ENCODE measurements at places on chromosomes 3 and 15.

GRCh38 chr3:196399485-196399945 is 32.7 kb downstream of the UBXN7 start:
- no peak for DNase-seq

DNA sequence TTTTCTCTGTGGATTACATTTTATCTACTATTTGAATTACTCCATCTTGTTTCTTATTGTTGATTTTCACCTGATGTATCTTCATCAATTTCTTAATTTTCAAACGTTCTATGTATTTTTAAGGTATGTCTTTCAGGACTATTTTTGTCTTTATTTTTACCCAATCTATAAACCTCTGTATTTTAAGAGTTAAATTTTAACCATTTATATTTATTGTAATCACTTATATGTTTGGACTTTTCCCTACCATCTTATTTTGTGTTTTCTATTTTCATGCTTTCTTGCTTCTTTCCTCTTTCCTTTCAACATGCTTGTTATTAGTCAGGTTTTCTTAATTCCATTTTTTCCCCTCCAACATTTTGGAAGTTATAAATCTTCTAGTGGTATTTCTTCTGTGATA is 49.5 kb upstream of the NR2E3 start:
- no peak for DNase-seq

DNA sequence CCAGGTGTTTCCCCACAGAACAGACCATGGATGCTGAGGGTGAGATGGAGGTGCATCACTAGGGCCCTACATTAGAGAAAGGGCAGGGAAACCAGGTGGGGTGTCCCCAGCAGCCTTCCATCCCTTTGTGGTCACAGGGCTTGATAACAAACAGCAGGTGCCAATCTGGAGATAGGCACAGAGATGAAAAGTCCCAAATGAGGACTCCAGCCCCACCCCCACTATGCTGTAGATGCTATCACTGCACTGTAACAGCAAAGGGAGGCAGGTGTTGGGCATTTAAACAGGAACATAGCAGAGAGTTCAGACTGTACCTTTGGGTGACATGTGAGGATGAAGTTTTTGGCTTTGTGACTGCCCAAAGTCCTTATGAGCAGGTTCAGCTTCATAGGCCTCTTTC is 21.4 kb downstream of the IL20RB start:
- DNase-seq: no peak

- DNase-seq: no peak
These were observed 26.9 kb upstream of the ZMAT3 start for GRCh38 chr3:179098388-179099077.

GRCh38 chr3:119898478-119899191 is 116.7 kb downstream of the NR1I2 start:
- no peak for DNase-seq

GRCh38 chr3:103167850-103168249 is 733.0 kb downstream of the ZPLD1 start:
- DNase-seq: no peak

DNA sequence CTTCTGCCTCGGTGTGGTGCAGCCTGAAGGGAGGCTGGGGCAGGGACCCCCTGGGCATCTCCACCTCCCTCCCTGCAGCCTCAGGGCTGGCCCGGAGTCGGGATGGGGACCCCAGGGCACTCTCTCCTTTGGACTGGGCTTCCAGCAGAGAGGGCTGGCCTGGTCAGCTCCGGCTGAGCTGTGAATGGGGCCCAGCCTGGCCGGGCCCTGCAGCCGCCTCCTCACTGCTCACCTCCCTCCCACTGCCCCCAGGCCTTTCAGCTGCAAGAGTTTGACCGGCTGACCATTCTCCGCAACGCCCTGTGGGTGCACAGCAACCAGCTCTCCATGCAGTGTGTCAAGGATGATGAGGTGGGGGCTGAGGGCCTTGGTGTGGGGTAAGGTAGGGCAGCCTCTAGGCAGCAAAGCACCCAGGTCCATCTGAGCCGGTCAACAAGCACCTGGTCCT is 36.0 kb downstream of the PSTPIP1 start:
- no peak for DNase-seq

DNA sequence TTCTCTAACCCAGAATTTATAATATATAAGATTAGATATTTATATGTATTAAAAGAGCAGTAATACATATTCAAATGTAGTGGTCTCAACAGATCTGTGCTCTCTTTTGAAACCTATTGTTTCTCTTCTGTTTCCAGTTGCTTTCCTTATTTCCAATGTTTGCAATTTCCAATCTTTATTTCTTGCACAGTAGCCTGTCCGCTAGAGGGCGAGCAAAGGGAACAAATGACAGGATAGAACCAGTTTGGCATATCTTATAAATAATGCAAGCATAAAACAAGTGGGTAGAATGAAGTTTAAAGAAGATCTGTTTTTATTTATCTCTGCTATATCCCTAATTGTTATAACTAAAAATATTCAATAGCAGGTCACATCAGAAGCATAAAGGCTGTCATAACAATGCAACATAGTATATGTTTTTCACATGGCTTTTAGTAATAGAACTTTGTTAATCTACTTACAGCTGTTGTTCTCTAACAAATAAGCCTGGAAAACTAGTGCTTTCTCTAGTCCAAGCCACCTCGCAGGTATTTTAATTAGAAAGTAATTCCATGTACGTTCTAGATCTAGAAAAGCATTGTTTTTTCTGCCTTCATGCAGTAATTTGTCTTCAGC is 15.1 kb upstream of the TCAIM start:
- DNase-seq: peak; percentile 68

GRCh38 chr15:98324341-98324970 is 323.9 kb upstream of the IGF1R start:
- DNase-seq: no peak

DNA sequence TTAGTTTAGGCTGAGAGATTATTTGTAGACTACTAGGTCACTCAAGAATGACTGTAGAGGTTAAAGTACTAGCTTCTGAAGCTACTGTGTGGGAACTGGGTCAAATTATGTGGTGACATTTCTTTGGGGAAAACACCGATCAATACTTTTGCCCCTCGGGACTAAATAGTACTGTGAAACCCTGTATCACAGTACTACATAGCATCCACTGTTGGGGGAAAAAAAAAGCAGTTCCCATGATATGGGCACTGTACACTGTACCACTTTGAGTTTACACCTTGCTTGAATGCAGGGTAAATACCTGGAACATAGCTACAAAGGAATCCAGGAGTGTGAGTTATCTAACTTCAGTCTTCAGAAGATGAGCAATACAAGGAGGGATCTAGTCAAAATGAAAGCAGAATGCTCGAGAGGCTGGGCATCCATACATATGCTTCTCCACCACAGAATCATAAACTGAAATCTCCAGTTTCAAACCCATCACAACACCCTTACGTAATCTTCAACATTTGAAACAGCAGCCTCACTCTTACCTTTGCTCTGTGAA is 311.4 kb downstream of the UNC13C start:
- DNase-seq: no peak

GRCh38 chr3:9784965-9785364 is 7.3 kb downstream of the TADA3 start:
- DNase-seq: no peak

GRCh38 chr3:14847613-14848541 is 29.1 kb downstream of the FGD5 start:
- DNase-seq: peak; percentile 12

DNA sequence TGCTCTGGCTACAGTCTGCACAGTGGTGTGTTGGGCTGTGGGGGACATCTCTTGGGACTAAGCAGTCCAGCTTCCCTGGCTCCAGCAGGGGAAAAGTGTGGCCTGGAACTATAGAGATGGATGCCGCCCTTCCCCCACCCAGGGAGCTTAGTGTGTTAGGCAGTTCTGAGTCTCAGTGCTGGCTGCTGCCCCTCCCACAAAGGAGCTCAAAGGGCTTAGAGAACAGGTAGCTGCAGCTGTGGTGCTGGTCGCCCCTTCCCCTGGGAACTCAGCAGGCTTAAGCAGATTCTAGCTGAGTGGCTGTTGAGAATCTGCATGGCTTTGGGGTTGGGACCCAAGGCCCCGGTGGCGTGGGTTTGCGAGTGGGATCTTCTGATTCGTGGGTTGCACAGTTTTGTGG is 190.8 kb downstream of the PDCD6IP start:
- no peak for DNase-seq

- no peak for DNase-seq
These were observed 1.1 kb downstream of the FAM131A start for GRCh38 chr3:184338511-184338945.

- no peak for DNase-seq
These were observed 49.3 kb downstream of the ADAMTS7 start for GRCh38 chr15:78761891-78762385.

DNA sequence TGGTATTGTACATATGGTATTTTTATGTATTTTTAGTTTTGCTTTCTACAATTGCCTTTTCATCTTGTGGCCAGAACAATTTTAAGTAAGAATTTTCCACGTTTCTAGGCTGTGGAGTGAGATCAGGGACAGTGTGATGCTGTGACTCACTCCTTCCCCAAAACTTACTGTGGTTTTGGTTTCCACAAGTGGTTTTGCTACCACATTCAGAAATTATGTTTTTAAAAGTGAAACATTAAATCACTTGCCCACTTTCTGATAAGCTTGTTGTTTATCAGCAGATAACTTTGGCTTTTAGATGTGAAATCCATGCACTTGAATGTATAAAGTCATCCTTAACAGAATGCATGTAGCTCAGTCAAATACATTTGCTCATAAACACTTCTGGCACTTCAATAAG is 192.2 kb upstream of the THRB start:
- peak; percentile 22 for DNase-seq

- DNase-seq: no peak
These were observed 27.8 kb downstream of the ACSBG1 start for GRCh38 chr15:78206326-78207109.

DNA sequence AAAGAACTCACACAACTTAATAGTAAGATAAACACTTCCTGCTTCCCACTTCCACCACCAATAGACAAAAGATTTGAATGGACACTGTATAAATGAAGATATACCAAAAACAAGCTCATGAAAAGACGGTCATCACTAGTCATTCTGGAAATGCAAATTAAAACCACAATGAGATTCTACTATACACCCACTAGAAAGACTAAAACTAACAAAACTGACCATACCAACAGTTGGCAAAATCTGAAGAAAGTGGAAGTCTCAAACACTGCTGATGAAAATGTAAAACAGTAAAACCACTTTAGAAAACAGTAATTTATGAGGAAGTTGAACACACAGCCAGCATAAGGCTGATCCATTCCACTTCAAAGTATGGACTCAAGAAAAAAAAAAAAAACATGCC is 35.6 kb upstream of the CD96 start:
- DNase-seq: no peak

- DNase-seq: no peak
These were observed 83.2 kb upstream of the SNRPA1 start for GRCh38 chr15:101378171-101378755.

DNA sequence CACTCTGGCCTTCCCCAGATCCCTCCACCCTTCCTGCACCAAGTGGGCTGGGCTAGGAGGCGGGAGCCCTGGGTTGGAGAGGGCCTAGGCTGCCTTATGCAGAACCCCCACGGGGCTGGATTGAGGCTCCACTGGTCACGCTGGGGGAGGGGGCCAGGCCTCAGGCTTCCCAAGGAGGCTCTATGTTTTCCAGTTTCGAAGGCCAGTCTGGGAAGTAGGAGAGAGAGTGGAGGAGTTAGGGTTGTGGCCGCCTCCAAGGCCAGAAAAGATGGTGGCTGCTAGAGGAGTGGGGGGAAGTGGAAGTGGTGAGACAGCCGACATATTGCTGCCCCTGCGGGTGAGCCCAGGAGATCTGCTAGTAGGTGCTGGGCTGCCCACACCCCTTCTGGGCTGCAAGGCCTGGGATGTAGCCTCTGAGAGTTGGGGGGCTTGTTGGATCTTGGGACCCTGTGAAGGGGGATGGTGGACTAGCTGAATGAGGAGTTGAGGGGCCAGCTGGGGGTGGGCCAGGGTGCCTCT is 1.2 kb downstream of the GNAI2 start:
- DNase-seq: peak; percentile 50

- DNase-seq: no peak
These were observed 41.6 kb upstream of the MRPS22 start for GRCh38 chr3:139302084-139302800.

DNA sequence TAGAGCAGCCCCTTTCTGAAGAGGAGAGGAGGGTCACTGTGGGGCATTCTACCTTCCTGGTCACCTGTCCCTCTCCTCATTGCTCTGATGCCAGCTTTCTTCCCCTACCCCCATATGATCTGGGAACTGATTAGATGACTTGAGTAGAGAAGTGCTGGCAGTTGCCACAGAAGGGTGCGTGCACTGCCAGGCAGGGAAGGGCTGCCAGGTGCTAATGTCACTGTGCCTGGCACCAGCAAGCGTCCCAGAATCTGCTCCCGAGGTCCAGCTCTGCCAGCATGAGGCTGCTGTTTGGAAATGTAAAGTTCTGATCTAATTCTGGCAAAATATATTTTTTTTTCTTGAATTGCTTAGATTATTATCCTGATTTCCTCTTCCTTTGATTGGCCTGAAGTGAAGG is 52.8 kb downstream of the PPM1L start:
- DNase-seq: no peak

- no peak for DNase-seq
These were observed 107.0 kb downstream of the RPLP1 start for GRCh38 chr15:69559440-69560190.

DNA sequence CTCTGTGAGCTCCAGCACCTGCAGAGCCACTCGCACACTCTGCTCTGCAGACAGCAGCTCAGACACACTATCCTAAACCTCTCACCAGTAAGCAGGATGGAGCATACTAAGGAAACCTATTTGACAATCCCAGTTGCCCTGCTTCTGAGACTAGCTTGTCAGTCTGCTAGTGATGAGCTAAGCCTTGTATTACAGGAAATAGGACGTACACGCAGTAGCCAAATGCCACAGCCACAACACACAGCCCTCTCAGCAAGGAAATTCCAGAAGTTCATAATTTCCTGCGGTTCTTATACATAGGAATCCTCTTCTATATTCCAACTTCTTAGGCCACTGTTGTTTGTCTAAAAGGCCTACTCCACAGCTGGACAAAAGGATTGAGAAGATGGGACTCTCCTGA is 74.5 kb downstream of the MYLK start:
- DNase-seq: no peak

DNA sequence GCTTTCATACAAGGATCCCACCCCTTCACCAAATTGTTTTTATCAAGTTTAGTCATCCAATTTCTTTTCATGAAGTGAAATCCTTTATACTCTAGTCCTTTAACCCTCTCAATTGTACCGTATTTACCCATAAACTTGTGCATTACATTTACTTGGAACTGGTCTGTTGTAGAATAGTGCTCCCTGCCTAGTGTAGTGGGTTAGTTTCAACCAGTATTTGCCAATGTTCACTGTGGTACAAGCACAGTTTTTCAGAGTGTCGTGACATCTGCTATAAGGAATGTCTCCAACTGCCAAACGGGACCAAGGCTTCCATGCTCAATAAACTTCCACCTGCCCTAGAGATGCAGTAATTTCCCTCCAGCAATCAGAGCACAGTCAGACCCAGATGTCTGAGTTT is 211.9 kb downstream of the KCNAB1 start:
- DNase-seq: no peak

- no peak for DNase-seq
These were observed 2.5 kb downstream of the MPI start for GRCh38 chr15:74892313-74892712.

- no peak for DNase-seq
These were observed 66.0 kb downstream of the PDZRN3 start for GRCh38 chr3:73558727-73559075.

GRCh38 chr3:184514171-184514490 is 47.5 kb upstream of the EPHB3 start:
- DNase-seq: no peak
